GM12892 (cell line): ENCODE measurements at places on chromosomes 2 and 18.
A peak's percentile ranks its signal among the peaks of the same experiment; 100 is the strongest.

GRCh38 chr2:155972916-155973315 lies 359.6 kb downstream of the NR4A2 start:
- DNase-seq = no peak

DNA sequence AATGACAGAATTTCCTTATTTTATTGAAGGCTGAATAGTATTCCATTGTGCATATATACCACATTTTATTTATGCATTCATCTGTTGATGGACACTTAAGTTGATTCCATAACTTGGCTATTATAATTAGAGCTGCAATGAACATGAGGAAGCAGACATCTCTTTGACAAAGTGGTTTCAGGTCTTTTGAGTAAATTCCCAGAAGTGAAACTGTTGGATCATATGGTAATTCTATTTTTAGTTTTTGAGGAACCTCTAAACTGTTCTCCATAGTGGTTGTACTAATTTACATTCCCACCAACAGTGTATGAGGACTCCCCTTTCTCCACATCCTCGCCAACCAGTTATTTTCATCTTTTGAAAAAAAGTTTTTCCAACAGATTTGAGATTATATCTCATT lies 77.5 kb downstream of the TMEM200C start:
- no peak for DNase-seq

GRCh38 chr2:24175631-24176187 lies 856 bp downstream of the FAM228A start:
- no peak for DNase-seq

GRCh38 chr2:207181526-207182274 lies 16.0 kb upstream of the KLF7 start:
- no peak for DNase-seq

- DNase-seq = no peak
Measured at GRCh38 chr2:118856330-118856977, 9.0 kb upstream of the EN1 start.

- no peak for DNase-seq
Measured at GRCh38 chr2:140136366-140136765, 1356.2 kb upstream of the NXPH2 start.

DNA sequence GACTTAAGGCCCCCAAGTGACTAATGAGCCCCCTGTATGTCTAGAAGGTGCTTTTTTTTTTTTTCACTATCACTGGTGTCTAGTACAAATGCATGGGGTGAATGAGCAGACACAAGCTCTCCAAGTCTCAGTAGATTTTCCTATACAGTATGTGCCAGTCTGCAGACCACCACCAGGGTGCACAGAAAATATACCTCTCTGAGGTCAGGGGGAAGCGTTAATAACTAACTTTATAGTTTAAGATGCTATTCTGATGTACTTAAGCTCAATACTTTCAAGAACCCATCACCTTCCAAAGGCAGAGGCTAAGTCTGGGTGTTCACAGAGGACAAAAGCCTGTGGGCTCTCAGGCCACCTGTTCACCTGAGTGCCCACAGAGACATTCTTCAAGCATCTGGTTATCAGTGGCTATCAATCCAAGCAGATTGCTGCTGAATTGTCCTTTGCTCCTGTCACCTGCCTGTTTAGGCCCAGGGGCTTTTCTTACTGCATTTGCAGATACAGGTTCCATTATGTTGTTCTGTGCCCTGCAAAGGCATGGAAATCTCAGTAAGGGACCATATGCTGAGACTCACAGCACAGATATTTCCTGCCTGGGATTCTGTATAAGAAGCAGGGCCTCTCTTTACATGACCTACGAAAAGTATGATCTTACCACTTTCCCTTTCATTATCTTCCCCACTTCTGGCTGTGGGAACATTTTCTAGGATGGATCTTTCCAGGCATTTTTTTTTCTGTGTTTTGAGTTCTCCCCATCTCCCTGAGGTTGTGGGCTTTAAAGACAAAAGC lies 534.6 kb downstream of the TNS1 start:
- DNase-seq = no peak

DNA sequence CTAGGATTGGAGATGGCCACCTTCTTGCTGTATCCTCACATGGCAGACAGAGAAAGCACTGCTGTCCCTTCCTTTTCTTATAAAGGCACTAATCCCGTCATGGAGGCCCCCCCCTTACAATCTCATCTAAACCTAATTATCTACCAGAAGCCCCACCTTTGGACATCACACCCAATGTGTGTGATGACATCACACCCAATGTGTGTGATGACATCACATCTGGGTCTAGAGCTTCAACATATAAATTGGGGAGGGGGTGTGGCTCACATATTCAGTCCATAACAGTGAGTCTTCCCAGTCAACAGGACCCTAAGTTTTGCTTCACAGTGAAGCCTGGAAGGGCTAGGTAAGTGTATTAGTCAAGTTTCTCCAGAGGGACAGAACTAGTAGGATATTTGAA lies 213.1 kb downstream of the NYAP2 start:
- DNase-seq = no peak

DNA sequence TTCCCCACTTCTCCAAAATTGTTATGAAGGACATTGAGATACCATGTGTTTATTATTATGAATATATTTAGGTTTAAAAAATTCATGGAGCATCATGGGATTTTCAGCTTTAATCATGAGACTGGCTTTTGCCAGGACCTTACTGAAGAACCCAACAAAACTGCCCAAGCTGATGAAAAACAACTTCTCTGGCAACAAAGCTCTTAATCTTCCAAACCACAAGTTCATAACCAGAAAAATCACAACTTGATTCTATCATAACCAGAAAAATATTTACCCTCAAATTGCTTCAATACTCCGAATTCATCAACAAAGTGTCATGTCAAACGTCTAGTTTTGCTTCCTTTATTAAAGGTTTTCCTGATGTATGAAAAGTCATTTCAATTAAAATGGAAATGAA lies 971.8 kb upstream of the ACVR2A start:
- no peak for DNase-seq

GRCh38 chr2:98839292-98839691 lies 96.7 kb downstream of the CRACDL start:
- no peak for DNase-seq

DNA sequence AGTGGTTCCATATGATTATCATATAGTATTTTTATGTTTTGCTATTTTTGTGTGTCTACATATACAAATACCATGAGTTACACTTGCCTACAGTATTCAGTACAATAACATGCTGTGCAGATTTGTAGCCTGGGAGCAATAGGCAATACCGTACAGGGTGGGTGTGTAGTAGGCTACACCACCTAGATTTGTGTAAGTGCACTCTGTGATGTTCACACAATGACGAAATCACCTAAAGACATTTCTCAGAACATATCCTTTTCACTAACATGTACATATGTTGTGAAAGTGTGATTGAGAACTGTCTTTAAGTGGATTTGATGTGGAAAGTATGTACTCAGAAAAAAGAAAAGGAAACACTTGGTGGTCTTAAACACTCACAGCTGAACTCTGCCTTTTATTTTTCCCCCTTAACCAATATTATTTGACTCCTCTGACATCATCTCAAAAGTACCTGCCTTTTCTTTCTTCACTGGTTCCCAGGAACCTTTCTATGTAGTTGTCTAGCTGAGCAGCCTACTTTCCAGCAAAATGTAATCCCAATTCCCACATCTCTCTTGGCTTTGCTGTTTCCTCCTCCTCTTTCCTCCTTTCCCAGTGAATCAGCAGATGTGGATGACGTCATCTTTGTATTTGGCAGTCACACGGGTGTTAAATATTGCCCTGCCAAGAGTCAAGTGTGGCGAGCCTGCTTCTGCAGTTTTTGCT lies 47.7 kb downstream of the OSBPL6 start:
- no peak for DNase-seq

DNA sequence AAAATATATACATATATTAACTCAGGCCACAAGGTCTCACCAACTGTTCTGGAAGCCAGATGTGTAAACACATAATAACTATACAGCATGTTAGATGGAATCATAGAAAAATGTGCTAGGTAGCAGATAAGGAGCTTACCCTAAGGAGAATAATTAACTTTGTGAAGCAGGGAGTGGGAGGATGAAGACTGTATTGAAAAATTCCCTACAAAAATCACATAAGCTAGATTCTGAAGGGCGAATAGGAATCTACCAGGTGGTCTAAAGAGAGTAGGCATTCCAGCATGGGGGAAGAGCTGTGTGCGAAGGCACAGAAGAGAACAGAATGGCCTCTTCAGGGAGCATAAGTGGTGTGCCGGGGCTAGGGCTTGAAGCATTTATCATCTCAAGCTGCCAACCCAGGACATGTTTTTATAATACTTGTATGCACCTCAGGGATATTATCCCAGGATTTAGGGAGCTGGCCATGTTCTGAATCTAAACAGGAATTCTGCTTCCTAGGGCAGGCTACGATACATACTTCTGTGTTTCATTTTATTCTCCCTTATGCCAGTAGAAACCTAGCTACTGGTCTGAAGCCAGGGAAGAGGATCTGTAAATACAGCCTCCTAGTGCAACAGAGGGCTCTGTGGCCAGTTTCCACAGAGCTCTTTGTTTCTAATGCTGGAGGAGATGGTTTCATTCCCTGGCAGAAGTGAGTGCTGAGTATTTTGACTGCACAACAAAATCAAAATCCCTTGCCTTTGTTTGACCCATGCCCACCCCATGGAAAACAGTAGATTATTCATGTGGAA lies 56.7 kb downstream of the NEMP2 start:
- no peak for DNase-seq

- DNase-seq = peak; percentile 26
Measured at GRCh38 chr18:36298126-36298741, 721 bp downstream of the FHOD3 start.

DNA sequence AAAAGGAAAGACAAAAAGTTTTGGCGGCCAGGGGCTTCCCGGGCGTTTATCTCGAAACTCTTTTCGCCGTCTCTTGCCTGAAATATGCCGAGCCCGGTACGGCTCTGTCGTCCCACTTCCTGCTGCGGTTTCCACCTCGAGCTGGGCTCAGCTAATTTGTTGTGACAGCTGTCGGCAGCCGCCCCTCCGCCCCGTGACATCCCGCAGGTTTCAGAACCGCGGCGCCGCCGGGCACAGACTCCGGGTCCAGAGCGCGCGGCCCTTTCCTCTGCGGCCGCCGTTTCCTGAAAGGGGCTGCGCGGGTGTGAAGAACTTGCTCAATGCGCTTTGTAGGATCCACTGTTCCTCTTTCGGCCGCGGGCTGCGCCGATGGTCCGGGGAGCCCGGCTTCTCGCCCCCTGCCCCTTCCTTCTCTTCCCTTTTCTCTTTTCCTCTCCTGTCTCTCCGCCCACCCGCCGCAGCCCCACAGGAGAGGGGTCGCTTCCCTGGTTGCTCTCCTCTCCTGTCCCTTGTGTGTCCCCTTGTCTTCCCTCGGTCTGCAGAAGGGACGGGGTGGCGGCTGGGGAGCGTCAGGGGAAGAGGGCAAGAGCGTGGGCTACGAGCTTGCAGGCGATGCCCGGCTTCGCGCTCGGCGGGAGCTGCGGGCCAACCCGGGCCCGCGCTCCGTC lies 648 bp downstream of the ARID5A start:
- DNase-seq = peak; percentile 77

DNA sequence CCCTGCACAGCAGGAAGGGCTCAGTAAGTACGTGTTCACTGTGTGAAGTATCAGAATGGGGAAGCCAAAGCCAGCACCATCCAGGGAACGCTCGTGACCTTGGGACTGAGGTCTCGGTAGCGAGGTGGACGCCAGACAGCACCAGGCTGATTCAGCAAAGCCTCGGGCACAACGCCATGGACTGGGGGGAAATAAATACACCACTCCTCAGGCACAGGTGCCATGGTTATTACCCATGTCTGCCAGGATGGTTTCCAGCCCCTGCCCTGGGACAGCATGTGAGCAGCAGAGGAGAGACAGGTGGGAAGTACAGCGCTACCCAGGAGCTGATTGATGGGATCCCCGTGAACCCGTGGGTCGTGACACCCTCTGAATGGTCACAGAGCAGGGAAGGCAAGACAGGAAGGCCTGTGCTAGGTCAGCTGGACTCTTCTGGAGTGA lies 53.0 kb downstream of the REEP1 start:
- no peak for DNase-seq

DNA sequence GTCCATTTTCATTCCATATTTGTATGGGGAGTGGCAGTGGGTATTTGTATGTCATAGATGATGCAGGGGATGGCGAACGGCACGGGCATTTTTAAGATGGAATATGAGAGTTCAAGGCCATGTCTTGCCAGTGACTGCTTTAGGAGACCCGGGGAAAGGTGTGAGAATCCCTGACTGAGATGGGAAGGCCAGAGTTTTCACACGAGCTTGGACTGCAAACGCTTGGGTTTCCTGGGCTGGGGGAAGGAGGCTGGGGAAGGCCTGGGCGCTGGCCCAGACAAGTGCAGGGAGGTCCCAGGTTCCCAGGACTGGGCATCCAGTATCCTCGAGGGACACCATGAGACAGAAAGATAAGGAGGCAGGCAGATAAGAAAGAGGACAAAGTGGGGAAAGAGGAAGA lies 35.2 kb downstream of the CNGA3 start:
- no peak for DNase-seq

GRCh38 chr18:29377346-29377745 lies 1200.4 kb upstream of the CDH2 start:
- no peak for DNase-seq

- no peak for DNase-seq
Measured at GRCh38 chr2:26670171-26670570, 22.4 kb upstream of the KCNK3 start.

- DNase-seq = peak; percentile 47
Measured at GRCh38 chr2:9708683-9709538, 78.1 kb upstream of the YWHAQ start.

GRCh38 chr2:168490015-168490874 lies 34.2 kb downstream of the CERS6 start:
- no peak for DNase-seq

GRCh38 chr2:111634995-111635538 lies 248.9 kb downstream of the ANAPC1 start:
- DNase-seq = no peak

DNA sequence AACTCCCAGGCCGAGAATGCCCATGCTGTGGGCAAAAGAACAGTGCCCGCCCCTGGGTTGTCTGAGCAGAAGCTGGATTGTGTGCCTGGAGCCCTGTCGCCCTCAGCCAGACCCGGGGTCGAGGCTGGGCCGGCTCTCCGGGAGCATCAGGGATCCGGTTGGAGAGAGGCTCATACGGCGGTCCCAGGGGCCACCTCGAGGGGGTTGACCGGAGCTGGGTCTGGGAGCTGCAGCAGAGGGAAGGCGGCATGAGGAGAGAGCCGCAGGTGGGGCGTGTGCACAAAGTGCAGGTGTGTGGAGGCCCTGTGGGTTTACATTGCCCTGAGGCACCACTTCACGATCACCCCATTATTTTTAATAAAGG lies 39.5 kb downstream of the MBP start:
- DNase-seq = no peak

- peak; percentile 52 for DNase-seq
Measured at GRCh38 chr2:3780477-3781402, 77.4 kb downstream of the DCDC2C start.

GRCh38 chr2:168699844-168700417 lies 102.5 kb upstream of the NOSTRIN start:
- no peak for DNase-seq

DNA sequence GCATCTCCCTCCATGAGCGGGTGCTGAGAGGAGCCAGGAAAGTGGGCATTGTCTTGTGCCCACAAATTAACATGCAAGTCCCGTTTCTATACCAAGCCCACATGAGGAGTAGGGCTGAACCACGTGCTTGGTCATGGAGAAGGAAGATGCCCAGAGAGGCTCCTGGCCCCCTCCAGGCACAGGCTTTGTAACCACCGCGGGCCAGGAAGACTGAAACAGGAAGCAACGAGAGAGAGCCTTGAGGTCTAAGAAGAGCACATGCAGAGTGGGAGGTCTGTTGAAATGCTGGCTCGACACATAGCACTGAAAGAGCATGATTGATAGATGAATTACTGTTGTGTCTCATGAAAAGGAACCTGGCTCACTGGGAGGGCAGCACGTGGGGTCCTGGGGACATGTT lies 36.3 kb downstream of the VWA3B start:
- DNase-seq = no peak

GRCh38 chr2:199662255-199662654 lies 188.7 kb downstream of the FTCDNL1 start:
- no peak for DNase-seq
